ENCODE measurements at places on chromosomes 12 and 14. TPM values are rescaled to one million over a fixed set of nuclear protein-coding genes. Genes with fewer than 3 reads are reported as not detected.

- no peaks in the 10 kb centered on the region for H3K4me1 ChIP-seq
- DNase-seq = no peak
- no peaks in the 10 kb centered on the region for H3K36me3 ChIP-seq
- no peak overlapping the region for H3K27ac ChIP-seq
- peaks cover 13% of the 10 kb centered on the region for H3K27me3 ChIP-seq
Measured at GRCh38 chr12:94864987-94865386, 138.5 kb downstream of the NDUFA12 start.

DNA sequence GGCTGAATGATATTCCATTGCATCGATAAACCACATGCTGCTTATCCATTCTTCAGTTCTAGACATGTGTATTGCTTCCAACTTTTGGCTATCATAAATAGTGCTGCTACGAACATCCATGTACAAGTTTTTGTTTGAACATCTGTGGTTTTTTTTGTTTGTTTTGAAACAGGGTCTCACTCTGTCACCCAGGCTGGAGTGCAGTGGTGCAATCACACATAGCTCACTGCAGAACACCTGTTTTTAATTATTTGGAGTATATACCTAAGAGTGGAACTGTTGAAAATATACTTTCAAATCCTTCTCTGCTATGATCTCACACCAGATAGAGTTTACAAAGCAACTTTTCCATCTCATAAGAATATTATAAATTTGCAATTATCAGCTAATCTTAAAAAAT lies 124.2 kb downstream of the TTC7B start:
- no peaks in the 10 kb centered on the region for H3K36me3 ChIP-seq
- no peaks in the 10 kb centered on the region for H3K27me3 ChIP-seq

CDCA3 gene
- total RNA-seq = 47.9 TPM

LRP1 gene
- 16.6 TPM for total RNA-seq

DNA sequence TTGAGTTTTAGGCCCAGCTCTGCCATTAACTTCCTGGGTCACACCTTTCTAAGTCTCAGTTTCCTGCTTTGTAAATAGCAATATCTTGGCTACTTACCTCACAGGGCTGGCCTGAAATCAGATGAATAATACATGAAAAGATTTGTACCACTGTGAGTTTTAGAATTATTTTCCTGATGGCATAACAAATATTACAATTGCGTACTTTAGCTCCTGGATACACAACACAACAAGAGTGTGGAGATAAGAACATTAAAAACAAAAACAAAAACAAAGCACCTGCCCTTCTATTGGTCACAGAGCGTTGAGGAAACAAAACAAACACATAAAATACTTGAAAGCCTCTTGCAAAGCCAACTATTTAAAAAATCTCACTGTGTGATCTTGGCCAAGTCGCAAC lies 4.9 kb upstream of the HDAC7 start:
- H3K36me3 ChIP-seq = peaks cover 26% of the 10 kb centered on the region
- no peak overlapping the region for H3K4me3 ChIP-seq
- DNase-seq = no peak

BIN2 gene
- total RNA-seq = not detected

LMNTD1 gene
- not detected for total RNA-seq

GRCh38 chr12:80490329-80490728 lies 46.3 kb downstream of the PTPRQ start:
- no peak overlapping the region for H3K4me3 ChIP-seq
- H3K36me3 ChIP-seq = no peaks in the 10 kb centered on the region
- H3K27me3 ChIP-seq = no peaks in the 10 kb centered on the region
- no peaks in the 10 kb centered on the region for H3K4me1 ChIP-seq
- H3K27ac ChIP-seq = no peak overlapping the region
- DNase-seq = no peak

GLIPR1L1 gene
- not detected for total RNA-seq

DNA sequence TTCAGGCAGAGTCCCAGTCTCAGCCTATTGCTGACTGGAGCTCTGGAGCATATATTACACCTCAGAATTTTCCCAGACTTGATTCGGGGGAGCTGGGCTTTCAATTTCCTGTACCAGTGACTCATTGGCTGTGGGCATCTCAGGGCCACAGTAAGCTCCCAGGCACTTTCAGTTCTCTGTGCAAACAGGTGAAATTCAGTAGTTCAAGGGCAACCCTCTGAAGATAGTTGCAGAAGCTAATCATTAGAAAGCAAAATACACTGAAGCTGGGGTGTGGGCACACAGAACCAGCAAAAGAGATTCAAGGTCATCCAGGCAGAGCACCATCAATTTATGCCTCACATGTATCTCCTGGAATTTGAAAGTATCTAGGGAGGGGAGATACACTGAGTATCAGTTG lies 8.1 kb upstream of the NIN start:
- no peaks in the 10 kb centered on the region for H3K36me3 ChIP-seq
- peaks cover 20% of the 10 kb centered on the region for H3K27me3 ChIP-seq
- H3K27ac ChIP-seq = no peak overlapping the region
- H3K4me3 ChIP-seq = no peak overlapping the region

GRCh38 chr14:91337699-91338335 lies 79.8 kb downstream of the CCDC88C start:
- no peaks in the 10 kb centered on the region for H3K27me3 ChIP-seq
- H3K4me3 ChIP-seq = no peak overlapping the region
- peaks cover 17% of the 10 kb centered on the region for H3K36me3 ChIP-seq
- peaks cover 2% of the 10 kb centered on the region for H3K4me1 ChIP-seq
- H3K27ac ChIP-seq = no peak overlapping the region

CDH24 gene
- 5.7 TPM for total RNA-seq

GARIN6 gene
- not detected for total RNA-seq

- peaks cover 37% of the 10 kb centered on the region for H3K27me3 ChIP-seq
- no peak overlapping the region for H3K4me3 ChIP-seq
- H3K27ac ChIP-seq = no peak overlapping the region
- no peaks in the 10 kb centered on the region for H3K36me3 ChIP-seq
Measured at GRCh38 chr14:63051301-63051700, 6.0 kb upstream of the KCNH5 start.

DNA sequence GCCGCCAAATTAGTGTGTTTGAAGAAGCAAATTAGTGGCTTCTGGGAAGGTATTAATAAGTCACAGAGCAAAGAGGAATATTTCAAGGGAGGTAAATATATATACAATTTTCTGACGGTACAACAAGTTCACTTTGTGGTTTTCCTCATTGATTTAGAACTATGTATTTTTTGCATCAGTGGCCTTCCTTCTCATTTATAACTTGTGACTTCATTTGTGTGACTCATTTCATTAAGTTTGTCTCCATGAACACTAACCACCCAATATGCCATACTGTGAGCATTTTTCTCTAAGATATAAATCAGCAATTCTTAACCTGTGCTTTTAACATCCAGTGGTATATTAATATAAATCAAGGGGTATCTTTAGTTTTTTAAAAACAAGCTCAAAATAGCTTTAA lies 29.3 kb upstream of the ARHGAP5 start:
- H3K36me3 ChIP-seq = no peaks in the 10 kb centered on the region
- no peak overlapping the region for H3K27ac ChIP-seq
- DNase-seq = no peak
- peaks cover 36% of the 10 kb centered on the region for H3K4me1 ChIP-seq
- H3K27me3 ChIP-seq = no peaks in the 10 kb centered on the region
- H3K4me3 ChIP-seq = no peak overlapping the region

DNA sequence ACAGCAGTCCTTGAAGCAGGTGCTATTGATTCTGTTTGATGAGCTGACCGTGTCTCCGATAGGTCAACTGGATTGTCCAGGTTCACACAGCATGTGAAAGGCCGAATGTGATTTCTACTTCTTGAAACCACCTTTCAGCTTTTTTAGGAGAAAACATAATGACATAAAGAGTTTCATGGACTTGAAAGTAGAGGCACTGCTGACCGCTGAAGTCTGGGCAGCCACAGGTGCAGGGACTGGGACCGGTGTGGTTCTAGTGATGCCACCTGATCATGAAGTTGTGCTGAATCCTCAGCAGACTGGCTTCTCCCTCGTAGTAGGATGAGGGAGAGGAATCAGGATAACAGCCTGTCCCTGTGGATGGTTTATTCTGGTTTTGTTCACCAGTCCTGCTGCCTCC lies 108.1 kb downstream of the ETV6 start:
- no peak overlapping the region for H3K27ac ChIP-seq
- no peaks in the 10 kb centered on the region for H3K27me3 ChIP-seq
- H3K36me3 ChIP-seq = peaks cover 25% of the 10 kb centered on the region
- no peak overlapping the region for H3K4me3 ChIP-seq
- peaks cover 29% of the 10 kb centered on the region for H3K4me1 ChIP-seq
- no peak for DNase-seq

- peaks cover 31% of the 10 kb centered on the region for H3K36me3 ChIP-seq
- H3K4me3 ChIP-seq = no peak within 1 kb of the TSS
- no peak for DNase-seq
- no peaks in the 10 kb centered on the region for H3K27me3 ChIP-seq
Measured at GRCh38 chr12:6950811-6951540, at the start of gene PTPN6. Gene PTPN6, plus strand, starts transcription at chr12:6951356. Its CDS starts 157 bp downstream, at chr12:6951513.

RERGL gene
- 9.2 TPM for total RNA-seq

TPPP2 gene
- not detected for total RNA-seq

KRT75 gene
- not detected for total RNA-seq

DNA sequence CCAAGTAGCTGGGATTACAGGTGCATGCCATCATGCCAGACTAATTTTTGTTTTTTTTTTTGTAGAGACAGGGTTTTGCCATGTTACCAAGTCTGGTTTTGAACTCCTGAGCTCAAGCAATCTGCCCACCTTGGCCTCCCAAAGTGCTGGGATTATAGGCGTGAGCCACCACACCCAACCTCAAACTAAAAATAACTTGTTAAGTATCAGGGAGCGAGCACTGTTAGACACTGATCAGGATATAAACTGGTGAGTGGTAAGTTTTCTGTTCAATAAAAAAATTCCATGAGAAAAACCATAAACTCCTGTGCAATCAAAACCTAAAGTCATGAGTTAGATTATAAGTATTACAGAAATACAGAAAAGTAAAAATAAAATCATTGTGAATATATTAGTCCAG lies 44.6 kb upstream of the SYCP3 start:
- no peaks in the 10 kb centered on the region for H3K27me3 ChIP-seq
- H3K27ac ChIP-seq = no peak overlapping the region
- H3K4me1 ChIP-seq = no peaks in the 10 kb centered on the region
- no peak overlapping the region for H3K4me3 ChIP-seq

GRCh38 chr12:91043408-91043807 lies 14.4 kb downstream of the KERA start:
- DNase-seq = no peak
- H3K27ac ChIP-seq = no peak overlapping the region
- no peak overlapping the region for H3K4me3 ChIP-seq
- H3K27me3 ChIP-seq = no peaks in the 10 kb centered on the region

DNA sequence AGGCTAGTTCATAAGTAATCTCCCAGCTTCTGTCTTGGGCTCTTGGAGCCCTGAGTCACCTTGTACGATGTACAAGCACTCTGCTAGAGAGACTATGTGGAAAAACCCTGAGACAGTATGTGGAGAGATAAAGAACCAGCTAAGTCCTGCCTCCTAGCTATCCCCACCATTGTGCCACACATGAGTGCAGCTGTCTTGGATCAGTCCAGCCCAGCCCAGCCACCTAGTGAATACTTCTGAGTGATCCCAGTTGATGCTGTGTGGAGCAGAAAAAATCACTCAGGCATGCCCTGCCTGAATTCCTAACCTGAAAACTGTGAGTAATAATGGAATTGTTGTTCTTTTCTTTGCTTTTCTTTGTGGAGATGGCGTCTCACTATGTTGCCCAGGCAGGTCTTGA lies 5.1 kb upstream of the SERPINA6 start:
- no peak for DNase-seq
- no peaks in the 10 kb centered on the region for H3K36me3 ChIP-seq
- no peak overlapping the region for H3K4me3 ChIP-seq

TBC1D30 gene
- total RNA-seq = 29.4 TPM

- H3K4me3 ChIP-seq = no peak overlapping the region
- peaks cover 13% of the 10 kb centered on the region for H3K36me3 ChIP-seq
- DNase-seq = no peak
- no peaks in the 10 kb centered on the region for H3K4me1 ChIP-seq
Measured at GRCh38 chr14:30869551-30870155, 4.7 kb upstream of the COCH start.

DNA sequence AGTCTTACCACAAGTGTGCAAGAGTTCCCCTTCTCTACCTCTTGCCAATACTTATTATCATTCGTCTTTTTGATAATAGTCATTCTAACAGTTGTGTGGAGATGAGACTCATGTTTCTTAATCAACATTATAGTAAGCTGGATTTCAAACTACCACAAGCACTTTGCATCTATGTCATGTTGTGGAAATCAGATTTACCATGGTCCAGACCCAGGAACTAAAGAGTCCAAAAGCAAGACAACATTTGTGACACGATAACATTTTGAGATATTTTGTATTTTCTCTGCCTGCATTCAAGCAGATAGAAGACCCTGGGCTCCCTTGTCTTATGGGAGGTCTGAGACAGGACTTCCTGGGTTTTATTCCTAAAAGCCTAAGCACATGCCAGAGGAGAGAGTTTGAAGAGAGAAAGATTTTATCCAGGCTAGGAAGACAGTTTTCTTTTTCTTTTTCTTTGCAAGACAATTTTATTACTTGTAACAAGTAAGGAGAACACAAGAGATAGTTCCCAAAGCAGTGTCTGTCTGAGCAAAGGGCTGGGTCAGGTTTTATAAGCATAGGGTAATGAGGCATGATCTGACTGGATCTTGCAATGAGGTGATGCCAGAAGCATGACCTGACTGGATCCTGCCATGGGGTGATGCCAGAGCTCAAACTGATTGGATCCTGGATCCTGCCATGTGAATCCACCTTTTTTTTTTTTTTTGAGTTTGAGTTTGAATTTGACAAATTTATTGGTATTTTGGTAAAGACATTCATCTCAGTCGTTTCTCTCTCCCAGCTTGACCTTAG lies 180.5 kb upstream of the HMGA2 start:
- H3K27me3 ChIP-seq = no peaks in the 10 kb centered on the region
- H3K36me3 ChIP-seq = peaks cover under 1% of the 10 kb centered on the region
- no peak for DNase-seq
- no peak overlapping the region for H3K4me3 ChIP-seq

- H3K4me1 ChIP-seq = no peaks in the 10 kb centered on the region
- no peaks in the 10 kb centered on the region for H3K27me3 ChIP-seq
- H3K36me3 ChIP-seq = no peaks in the 10 kb centered on the region
- no peak overlapping the region for H3K4me3 ChIP-seq
Measured at GRCh38 chr14:54784657-54785056, 118.0 kb downstream of the GCH1 start.

- DNase-seq = no peak
- no peak overlapping the region for H3K4me3 ChIP-seq
- H3K36me3 ChIP-seq = peaks cover 42% of the 10 kb centered on the region
- no peak overlapping the region for H3K27ac ChIP-seq
- H3K4me1 ChIP-seq = peaks cover 12% of the 10 kb centered on the region
- H3K27me3 ChIP-seq = no peaks in the 10 kb centered on the region
Measured at GRCh38 chr12:109100741-109101140, 3.3 kb downstream of the UNG start.

- H3K4me3 ChIP-seq = peak overlapping the region; percentile 88
- no peaks in the 10 kb centered on the region for H3K27me3 ChIP-seq
- H3K36me3 ChIP-seq = peaks cover 26% of the 10 kb centered on the region
- no peaks in the 10 kb centered on the region for H3K4me1 ChIP-seq
Measured at GRCh38 chr12:121295746-121296617, 527 bp downstream of the CAMKK2 start.

PLXNC1 gene
- 1.3 TPM for total RNA-seq

FGF6 gene
- not detected for total RNA-seq
